ENCODE measurements at places on chromosomes 3 and 15.

DNA sequence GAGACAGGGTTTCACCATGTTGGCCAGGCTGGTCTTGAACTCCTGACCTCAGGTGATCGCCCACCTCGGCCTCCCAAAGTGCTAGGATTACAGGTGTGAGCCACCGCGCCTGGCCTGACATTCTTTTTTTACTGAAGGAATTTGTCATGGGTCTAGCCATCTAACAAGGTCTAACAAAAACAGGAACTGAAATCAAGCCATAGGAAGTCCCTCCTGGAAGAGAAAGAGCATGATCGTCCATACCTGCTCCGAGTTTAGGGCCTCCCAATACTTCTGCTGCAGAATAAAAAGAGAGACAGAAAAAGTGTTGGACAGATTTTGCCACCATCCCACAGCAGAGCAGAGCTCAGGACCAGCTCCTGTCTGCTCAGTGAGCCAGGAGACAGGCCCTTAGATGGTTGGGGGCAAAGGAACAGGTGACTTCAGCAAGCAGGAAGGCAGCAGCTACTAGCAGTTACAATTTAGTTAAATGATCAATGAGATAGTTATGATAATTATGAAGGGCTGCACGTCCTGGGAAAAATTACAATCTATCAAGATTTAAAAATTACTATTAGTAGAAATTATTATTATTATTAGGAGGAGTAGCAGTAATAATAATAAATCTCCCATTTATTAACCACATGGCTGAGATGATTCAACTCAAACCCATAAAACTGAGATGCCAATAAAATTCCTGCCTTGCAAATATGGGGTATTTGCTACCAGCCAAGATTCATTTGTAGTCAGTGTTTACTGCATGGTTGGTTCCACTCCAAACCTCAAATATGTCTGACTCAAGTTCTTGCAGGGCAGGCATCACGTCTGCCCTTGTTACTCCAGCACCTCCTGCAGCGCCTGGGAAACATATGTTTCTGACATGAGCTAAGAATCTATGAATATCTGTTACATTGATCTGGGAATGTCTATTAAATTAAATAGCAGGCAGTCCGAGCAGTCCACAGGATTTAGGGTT lies 40.1 kb downstream of the TMEM44 start:
- DNase-seq: no peak

DNA sequence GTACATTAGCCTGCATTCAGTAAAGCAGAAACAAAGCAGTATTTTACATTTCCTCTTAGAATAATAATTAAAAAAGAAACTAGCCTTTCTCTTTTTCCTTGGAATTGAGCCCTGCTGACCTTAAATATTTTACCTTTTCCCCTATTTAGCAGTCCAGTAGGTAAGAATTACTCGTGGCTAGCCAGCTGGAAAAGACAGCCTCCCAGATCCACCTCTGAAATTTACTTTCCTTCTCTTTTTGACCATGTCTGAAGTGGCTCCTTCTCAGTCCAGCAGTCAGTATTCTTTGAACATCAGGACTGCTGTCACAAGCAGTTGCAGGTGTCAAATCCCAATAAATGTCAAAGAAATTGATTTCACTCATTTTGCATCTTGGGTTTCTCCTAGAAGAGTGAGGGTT lies 311.5 kb upstream of the DCBLD2 start:
- no peak for DNase-seq

- no peak for DNase-seq
Measured at GRCh38 chr3:66431494-66431893, 69.3 kb downstream of the LRIG1 start.

DNA sequence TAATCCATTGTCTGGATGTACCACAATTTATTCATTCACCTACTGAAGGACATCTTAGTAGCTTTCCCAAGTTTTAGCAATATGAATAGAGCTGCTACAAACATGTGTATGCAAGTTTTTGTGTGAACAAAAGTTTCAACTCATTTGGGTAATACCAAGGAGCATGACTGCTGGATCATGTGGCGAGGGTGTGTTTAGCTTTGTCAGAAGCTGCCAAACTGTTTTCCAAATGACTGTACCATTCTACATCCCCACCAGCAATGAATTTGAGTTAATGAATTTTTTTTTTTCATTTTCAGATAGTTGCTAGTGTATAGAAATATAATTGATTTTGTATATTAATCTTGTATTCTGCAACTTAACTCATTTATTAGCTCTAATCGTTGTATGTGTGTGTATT lies 20.0 kb upstream of the ELP6 start:
- DNase-seq: no peak

DNA sequence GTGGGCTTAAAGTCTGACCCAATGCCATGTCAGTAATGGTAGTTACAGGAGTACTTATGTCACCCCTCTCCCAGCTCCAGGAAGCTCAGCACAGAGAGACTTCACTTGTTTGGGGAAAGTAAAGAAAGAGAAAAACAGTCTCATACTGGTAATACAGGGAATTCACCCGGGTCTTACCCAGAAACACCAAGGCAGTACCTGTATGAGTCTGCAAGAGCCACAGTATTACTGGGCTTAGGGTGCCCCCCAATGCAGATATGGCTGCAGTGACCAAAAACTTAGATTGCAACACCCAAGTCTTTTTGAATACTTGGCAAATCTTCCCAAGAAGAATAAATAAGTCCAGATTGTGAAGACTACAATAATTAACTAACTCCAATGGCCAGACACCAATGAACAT lies 622.1 kb downstream of the IGSF11 start:
- DNase-seq: no peak

DNA sequence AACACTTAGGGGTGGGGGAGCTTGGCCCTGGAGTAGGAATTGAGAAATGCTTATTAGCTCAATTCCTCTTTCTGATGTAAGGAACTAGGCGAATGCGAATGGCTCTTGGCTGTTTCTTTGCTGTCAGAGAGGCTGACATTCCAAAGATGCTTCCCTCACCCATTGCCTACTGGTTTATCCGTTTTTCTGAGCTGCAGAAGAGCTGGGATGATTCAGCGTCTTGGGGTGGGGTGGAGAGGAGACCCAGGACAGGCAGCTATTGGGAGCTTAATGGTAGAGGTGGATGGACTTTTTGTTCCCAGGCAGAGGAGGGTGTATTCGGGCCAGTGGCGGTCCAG lies 9.8 kb downstream of the PLEKHO2 start:
- DNase-seq: no peak

Data from NCI-H1694 treated with DMSO at 0.1 percent for 48 hours (cell line).